ENCODE measurements at places on chromosomes 3 and 15.
A peak's percentile ranks its signal among the peaks of the same experiment; 100 is the strongest.

DNA sequence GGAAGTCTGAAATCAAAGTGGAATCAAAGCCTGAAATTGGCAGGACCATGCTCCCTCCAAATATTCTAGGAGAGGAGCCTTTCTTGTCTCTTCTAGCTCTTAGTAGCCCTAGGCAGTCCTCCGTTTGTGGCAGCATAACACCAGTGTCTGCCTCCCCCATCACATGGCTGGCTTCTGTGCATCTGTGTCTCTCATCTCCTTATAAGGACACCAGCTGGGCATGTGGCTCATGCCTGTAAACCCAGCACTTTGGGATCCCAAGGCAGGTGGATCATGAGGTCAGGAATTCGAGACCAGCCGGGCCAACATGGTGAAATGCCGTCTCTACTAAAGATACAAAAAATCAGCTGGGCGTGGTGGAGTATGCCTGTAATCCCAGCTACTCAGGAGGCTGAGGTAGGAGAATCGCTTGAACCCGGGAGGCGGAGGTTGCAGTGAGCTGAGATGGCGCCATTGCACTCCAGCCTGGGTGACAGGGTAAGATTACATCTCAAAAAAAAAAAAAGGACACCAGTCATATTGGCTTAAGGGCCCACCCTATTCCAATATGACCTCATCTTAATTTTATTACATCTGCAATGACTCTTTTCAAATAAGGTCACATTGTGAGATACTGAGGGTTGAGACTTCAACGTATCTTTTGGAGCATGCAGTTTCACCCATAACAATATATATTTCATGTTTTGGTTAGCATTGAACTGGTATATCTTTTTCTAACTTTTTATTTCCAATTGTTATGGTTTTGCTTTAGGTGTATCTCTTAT, 148.0 kb upstream of the TPM1 start:
- DNase-seq = peak; percentile 39

GRCh38 chr3:55147856-55148720, 220.2 kb upstream of the LRTM1 start:
- DNase-seq = no peak

GRCh38 chr3:127213381-127213918, 20.5 kb downstream of the PRR23E start:
- DNase-seq = no peak

DNA sequence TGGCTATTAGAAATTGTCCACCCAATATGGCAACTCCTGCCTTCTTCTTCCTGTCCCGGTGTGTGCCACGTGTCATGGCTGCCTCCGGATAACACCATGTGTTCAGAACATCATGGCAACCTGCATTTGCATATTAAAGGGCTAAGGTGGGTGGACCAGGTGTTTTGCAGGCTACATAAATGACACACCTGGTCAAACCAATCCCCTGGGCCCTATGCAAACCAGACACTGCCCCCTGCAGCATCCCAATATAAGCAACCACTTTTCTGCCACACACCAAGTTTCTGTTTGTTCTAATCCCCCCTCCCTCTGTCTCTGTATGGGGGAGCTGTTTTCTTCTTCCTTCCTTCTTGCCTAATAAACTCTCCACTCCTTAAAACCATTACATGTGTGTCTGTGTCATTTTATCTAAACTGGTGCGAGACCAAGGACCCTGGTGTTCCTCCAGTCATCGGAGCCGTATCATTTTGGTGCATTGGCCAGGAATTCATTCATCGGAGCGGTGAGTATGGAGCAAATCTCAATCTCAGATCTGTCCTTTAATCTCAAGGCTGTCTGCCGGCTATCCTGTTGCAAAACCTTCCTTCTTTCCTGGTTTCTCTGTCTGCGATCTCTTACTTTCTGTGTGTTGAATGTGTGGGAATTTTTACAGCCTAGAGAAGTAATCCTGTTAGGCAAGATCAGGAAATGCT, 44.5 kb downstream of the NCEH1 start:
- DNase-seq = no peak

Data from EL (cell line).